Motor neuron (in vitro differentiated cells): ENCODE measurements at places on chromosomes 7 and 10. TPM values are rescaled to one million over a fixed set of nuclear protein-coding genes. Genes with fewer than 3 reads are reported as not detected.

TCAF2 gene
- 0.18 and 0.96 TPM in 2 replicates for total RNA-seq

DNA sequence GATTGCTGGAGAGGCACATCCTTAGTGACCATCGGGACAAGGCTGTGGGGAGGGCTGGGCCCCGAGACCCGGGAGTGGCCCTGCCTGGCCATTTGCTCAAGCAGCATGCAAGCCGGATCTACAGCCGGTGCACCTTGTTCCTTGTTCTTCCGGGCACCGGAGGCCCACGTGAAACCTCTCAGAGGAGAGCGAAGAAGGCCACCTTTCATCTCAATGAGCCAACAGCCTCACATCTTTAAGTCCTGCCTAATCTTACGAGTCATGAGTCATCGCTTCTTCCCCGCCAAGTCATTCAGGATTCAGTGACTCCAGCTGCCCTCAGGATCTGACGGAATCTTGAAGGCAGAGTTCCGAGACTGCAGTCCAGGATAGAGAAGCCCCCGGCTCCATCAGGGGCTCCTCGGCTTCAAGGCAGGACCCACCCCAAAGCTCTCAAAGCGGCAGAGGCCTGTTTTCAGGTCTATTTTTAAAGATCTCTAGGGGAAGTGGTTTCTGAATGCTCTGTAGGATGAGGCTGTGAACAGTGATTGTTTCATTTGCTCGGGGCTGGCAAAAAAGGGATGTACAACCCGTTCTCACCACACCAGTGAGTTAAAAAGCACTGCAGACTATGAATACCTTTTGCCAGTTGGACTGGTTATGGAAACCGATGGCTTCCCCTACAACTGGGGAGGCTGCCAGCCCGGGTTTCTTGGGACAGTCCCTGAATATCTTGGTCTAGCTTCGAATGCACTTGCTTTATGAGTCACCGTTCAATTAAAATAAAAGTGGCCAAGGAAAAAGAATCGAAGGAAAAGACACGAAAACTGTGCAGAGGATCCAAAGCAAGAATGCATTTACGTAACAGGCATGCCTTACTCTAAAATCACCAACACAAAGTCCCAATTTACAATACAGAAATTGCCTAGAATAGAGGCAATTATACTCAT, 57.2 kb upstream of the ECHDC3 start:
- ATAC-seq: peak; percentile 94

- no peak for ATAC-seq
These were observed 823.8 kb upstream of the CELF2 start for GRCh38 chr10:10193848-10194247.

DNA sequence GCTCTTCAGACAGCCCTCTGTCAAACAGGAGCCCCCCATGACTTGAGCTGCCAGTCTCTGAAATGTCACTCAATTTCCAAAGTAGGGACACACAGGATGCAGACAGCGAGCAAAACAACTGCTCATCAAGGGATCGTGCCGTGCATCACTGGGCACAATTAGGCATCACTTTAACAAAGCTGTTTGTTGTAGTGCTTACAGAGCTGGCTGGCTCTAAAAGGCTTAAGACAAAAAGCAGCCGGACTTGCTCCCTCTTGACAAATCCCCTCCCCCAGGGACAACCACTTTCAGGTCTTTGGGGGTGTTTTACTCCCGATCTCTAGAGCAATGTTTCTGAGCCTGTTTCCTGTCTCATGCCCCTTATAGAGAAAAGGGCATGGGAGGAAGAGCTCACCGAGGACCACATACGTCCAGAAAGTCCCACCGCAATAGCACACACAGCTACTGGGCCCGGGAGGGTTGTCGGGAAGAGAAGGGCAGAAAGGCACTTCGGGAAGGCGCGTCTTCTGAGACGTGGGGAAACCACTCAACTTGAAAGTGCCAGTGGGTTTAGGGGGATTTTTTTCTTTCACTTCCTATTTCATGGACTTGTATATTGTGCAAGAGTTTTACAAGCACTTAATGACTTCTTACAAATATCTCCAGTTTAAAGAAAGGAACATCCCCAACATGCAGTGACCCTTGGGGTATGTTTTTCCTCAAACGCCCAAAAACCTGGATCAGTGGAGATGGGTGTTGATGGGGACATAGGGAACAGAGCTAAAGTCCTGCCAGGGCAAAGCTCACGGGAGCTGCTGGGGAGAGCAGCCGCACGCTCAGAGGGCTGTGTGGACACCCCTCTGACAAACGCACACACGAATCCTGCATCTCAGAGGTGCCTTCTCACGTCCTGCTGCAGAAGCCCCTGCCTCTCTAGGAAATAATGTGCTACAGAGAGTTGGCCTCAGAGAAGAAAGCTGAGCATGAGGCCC, 27.1 kb downstream of the LRRC20 start:
- no peak for ATAC-seq

- ATAC-seq: no peak
These were observed 28.2 kb downstream of the ASNS start for GRCh38 chr7:97844036-97844435.

DNA sequence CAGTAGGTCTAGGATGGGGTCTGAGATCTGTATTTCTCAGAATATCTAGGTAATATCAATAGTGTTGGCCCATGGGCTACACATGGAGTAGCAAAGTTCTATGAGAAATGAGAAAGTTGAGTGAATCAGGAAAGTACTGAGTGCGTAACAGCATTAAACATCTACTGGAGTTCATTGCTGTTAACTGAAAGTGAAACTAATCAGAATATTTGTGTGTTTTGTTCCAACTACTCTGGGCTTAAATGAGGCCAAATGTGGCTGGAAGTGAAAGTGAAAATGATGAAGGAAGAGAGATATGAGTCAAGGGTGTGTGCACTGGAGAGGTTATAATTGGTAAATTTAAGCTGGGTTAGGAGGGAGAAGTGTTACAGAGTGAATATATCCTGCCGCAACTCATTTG, 46.5 kb downstream of the TMEM106B start:
- ATAC-seq: peak; percentile 96

GRCh38 chr7:16431646-16432424, 10.5 kb upstream of the CRPPA start:
- ATAC-seq: no peak

GRCh38 chr10:98244586-98244985, 23.4 kb downstream of the LOXL4 start:
- no peak for ATAC-seq

GRCh38 chr7:5685205-5685604, 96.3 kb downstream of the RNF216 start:
- ATAC-seq: peak; percentile 24

DNA sequence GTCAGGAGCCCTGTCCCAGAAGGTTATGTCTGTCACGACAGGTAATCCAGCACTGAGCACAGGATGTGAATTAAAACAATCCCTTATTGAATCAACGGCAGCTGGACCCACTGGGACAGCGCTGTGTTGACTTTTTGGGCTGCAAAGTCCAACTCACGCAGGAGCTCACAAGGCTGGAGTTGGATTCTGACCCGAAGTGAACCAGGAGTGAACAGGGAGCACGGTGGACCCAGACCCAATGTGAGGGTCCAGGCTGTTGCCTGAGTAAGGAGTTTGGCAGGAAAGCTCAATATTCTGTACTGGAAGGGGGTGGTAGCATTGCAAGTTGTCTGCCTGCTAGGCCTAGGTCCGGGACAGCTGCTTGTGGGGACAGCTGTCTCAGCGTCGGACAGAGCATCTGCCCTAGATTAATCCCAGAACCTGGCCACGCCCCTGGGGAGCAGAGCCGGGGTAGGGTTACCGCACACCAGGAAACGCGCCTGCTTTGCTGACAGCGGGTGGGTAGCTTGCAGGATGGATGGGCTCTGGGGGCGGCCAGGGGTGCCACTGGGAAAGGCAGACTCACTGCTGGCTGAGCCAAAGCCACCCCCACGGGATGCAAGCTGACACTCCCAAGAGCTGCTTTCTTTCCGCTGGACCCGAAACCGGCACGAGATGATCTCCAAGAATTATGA, 24.0 kb downstream of the COL26A1 start:
- ATAC-seq: peak; percentile 98

DNA sequence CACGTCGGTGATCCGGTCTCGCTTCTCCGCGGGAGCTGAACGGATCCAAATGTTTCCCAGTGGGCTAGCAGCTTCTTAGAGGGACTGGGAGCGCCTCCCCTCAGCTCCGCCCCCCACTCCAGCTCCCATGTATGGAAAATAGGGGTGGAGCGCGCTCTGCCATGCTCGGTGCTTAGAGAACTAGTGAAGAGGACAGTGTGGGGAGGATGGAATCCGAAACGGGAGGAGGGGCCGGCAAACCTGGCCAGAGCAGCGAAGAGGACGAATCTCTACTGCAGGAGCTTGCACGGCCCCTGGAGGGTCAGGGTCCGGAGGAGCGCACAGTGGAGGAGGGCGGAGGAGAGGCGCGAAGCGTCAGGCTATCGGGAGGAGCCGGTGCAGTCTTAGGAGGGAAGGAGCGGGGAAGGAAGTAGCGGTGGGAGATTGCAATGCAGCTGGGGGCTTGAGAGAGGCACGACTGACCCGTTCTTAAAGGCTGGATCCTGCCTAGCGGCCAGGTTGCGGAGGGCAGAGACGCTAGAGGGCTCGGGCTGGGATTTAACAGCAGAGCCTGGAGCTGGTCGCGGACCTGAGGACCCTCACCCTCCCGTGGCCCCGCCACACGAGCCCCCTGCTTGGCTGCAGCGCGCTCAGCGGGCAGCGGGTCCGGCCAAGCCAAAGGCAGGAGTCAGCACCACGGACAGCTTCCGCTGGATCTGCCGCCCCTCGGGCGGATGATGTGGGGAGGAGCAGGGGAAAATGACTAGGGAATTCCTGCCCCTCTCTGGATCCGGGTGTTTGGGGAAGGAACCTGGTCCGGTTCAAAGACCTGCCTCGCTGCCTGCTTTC, at the start of gene PRLHR:
Gene PRLHR, minus strand, starts transcription at position 51 of the 828 bp plus-strand sequence. CDS start 404 bp downstream, outside the sequence.
- peak; percentile 60 for ATAC-seq

DNA sequence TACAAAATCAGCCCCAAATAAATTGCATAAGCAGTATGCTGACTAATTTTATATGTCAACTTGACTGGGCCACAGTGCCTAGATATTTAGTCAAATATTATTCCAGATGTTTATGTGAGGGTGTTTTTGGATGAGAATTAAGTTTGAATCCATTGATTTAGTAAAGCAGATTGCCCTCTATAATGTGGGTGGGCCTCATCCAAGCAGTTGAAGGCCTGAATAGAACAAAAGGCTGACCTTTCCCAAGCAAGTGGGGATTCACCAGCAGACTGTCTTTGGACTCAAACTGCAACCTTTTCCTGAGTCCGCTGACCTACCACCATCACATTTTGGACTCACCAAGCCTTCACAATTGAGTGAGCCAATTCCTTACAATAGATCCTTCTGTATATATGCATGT, 186.4 kb downstream of the ARHGAP12 start:
- ATAC-seq: no peak

RABGEF1 gene
- total RNA-seq: 12.9 TPM in 2 replicates

TRIM73 gene
- 1.3 and 1.7 TPM in 2 replicates for total RNA-seq

DNA sequence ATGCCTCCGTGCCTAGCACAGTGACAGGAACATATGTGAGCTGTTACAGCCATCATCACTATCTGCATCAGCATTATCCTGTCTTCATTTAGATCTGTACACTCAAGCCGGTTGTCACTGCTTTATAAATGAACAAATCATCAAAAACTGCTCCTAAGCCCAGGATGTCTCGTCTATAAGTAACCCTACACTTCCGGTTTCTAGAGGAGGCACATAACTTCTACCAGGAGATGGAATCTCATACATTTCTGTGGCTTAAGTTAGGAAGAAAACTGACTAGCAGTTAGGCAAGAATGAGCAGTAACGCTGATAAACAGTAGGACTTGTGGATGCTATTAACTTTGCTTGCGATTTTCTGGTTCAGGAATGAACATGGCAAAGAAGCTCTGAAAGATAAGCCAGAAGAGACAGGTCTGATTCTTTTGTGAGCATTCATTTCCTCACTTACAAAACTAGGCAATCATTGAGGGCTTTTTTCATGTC, 1199.2 kb downstream of the SORCS3 start:
- ATAC-seq: no peak

GRCh38 chr10:95305606-95306317, 15.0 kb upstream of the PDLIM1 start:
- ATAC-seq: no peak

SSC4D gene
- total RNA-seq: 0.82 and 1.5 TPM in 2 replicates

DNA sequence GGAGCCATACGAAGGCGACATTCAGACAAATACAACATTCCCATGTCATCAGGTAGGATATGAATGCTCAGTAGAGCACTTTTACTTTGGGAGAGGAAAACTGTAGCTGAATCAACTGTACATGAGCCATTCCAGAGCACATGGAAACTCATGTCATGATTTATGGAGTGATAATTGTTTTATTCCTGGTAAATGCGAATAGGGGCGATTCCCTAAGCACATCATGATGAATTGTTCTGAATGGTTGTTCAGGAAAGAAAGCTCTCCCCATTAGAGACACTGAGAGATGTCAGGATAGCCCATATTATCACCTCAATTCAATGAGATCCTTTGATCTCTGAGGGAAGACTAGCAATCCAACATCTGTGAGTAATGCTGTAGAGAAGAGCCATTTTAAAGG, 243.6 kb downstream of the FOXP2 start:
- ATAC-seq: peak; percentile 68

MPP7 gene
- total RNA-seq: 1.8 and 2.6 TPM in 2 replicates

SERPINE1 gene
- 15.0 and 17.5 TPM in 2 replicates for total RNA-seq

CUZD1 gene
- total RNA-seq: 0.38 and 0.56 TPM in 2 replicates

HOXA10 gene
- total RNA-seq: 57.7 and 58.3 TPM in 2 replicates

DNA sequence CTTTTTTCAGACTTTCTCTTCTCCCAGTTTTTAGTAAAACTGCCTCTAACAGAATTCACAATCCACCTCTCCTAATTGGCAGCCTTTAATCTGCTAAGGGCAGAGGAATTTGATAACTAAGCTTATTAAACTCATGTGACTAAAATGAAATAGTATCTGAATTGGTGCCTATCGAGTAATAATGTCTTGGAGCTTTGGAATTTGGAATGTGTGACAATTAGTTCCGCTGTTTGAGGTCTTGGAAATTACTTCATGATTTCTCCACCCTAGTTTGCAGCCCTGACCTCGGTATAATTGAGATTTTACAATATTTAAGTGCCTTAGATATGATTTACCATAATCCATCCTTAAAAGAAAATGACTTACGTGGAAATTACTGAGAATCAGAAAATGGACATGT, 190.4 kb upstream of the NEBL start:
- no peak for ATAC-seq

FIGNL1 gene
- 13.5 and 13.9 TPM in 2 replicates for total RNA-seq

DNA sequence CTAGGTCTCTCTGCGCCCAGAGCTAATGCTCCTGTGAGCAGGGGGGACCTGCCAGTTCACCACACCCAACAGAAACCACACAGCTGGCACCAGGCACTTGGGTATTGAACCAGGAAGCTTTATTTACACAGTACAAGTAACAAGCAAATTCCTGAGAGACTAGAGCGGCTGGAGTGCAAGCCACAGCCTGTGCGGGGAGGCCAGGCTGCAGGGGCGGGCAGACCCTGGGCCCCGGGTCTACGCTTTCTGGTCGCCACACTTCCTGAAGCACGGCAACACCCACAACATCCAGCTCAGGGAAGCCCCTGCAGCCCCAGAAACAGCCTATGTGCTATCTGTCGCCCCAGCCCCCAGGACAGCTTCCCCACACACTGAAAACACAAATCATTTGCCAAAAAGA, 125.0 kb downstream of the FAM53B start:
- peak; percentile 51 for ATAC-seq

DNA sequence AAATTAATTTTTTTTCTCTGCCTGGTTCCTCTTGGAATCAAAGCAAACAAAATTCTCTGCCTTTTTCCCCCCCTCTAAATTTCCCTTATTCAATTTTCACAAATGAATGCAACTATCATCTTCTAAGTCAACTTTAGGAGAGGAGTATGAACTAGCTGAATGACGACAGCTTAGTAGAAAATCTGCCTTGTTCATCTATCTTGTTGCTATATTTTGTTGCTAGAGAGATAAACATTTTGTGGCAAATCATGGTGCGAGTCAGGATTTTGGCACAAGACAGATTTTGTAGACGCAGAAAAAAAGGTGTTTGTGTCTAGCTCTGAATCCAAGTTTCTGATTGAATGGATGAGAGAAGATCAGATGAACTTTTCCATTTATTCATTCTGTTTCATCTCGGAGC, 81.0 kb upstream of the FZD8 start:
- no peak for ATAC-seq
